SK-N-SH (cell line): ENCODE measurements at places on chromosomes 4 and X. TPM values are rescaled to one million over a fixed set of nuclear protein-coding genes. Genes with fewer than 3 reads are reported as not detected.

OTC gene
- polyA plus RNA-seq, result not detected in 2 replicates

FAM114A1 gene
- 48.2 and 54.2 TPM in 2 replicates for polyA plus RNA-seq

GRCh38 chr4:98586291-98586961, 72.0 kb downstream of the TSPAN5 start:
- no peak for DNase-seq
- H3K4me3 ChIP-seq, result no peak overlapping the region
- H3K36me3 ChIP-seq, result no peaks in the 10 kb centered on the region
- peaks cover 19% of the 10 kb centered on the region for H3K4me1 ChIP-seq
- H3K27ac ChIP-seq, result no peak overlapping the region

NOCT gene
- 3.8 TPM in 2 replicates for polyA plus RNA-seq

CRMP1 gene
- 3.4 and 7.8 TPM in 2 replicates for polyA plus RNA-seq

DNA sequence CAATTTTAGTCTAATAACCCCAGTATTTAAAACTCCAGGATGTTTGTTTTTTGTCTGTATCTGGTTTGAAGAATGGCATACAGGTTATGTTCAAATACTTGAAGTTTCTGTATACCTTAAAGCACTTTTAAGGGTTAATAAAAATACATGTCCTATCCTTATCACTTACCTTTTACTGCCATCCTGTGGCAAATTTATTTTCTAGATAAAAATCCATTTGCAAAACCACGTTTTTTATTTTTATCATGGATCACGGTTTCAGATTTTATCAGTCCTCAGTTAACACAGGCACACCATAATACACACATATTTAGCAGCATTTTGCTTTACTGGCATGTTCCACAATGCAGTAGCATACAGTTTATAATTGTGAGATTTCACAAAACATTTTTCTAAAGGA, 113.3 kb upstream of the H2AZ1 start:
- H3K36me3 ChIP-seq, result no peaks in the 10 kb centered on the region
- H3K4me1 ChIP-seq, result peaks cover 9% of the 10 kb centered on the region; the same call in 1 of the 2 replicates
- H3K27ac ChIP-seq, result no peak overlapping the region

- no peak overlapping the region for H3K4me3 ChIP-seq
- DNase-seq, result peak; percentile 8
- H3K4me1 ChIP-seq, result no peaks in the 10 kb centered on the region
- no peak overlapping the region for H3K27ac ChIP-seq
These were observed 28.6 kb downstream of the TEX13A start for GRCh38 chrX:105191878-105192277.

- H3K27me3 ChIP-seq, result no peaks in the 10 kb centered on the region
- H3K36me3 ChIP-seq, result no peaks in the 10 kb centered on the region
These were observed 260.5 kb upstream of the IGFBP7 start for GRCh38 chr4:57370691-57371090.

MAGEA3 gene
- 84.2 and 107 TPM in 2 replicates for polyA plus RNA-seq

GRCh38 chr4:15653864-15654592, 1.1 kb downstream of the FBXL5 start:
- H3K27ac ChIP-seq, result peak overlapping the region; percentile 91
- peaks cover 4% of the 10 kb centered on the region for H3K36me3 ChIP-seq
- H3K27me3 ChIP-seq, result no peaks in the 10 kb centered on the region
- H3K4me1 ChIP-seq, result peaks cover 22% of the 10 kb centered on the region; the same call in 1 of the 2 replicates
- DNase-seq, result peak; percentile 54
- peak overlapping the region; percentile 71 for H3K4me3 ChIP-seq

FAAH2 gene
- 0.05 and 0.23 TPM in 2 replicates for polyA plus RNA-seq

- no peak for DNase-seq
- no peaks in the 10 kb centered on the region for H3K36me3 ChIP-seq
- H3K4me1 ChIP-seq, result no peaks in the 10 kb centered on the region
- no peaks in the 10 kb centered on the region; the same call in 1 of the 2 replicates for H3K27me3 ChIP-seq
- H3K27ac ChIP-seq, result no peak overlapping the region
These were observed 333.6 kb upstream of the FAM241A start for GRCh38 chr4:111811661-111812060.

MAGED1 gene
- 184 and 189 TPM in 2 replicates for polyA plus RNA-seq

DNA sequence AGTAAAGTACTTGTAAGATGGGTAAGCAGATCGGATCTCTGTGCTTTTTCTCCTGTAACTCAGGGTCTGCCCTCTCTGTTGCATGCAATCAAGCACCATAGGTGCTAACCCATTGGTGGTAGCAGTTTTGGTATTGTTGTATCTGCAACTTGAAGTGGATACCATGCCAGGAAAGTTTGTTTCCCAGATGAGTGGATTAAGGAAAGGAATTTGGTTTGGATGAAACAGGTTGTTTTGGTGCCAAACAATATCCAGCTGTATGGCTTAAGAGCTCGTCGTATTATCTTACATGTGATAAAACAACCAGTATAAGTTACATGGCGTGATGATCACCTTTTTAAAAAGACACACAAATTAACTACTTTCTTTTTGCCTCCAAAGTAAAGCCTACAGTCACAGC, 280.9 kb upstream of the TENM3 start:
- no peak overlapping the region for H3K27ac ChIP-seq
- peaks cover 28% of the 10 kb centered on the region for H3K4me1 ChIP-seq
- DNase-seq, result no peak

DNA sequence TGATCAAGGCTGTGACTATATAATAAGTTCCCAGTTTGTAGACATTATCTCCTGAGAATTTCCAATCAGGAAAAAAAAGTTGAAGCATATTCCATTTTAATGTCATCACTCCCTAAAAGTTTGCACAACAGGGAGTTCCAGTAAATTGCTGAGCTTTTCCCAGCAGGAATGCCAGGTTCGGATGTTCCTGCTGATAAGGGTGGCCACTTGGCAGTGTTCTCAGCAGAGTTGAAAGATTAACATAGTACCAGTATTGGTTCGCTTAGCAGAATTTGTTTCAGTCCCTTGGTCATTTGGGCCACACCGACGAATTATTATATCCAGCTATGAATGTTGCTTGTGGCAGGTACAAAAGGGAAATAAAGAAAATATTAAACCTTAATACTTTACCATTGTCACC, 5.2 kb upstream of the CXCL2 start:
- H3K36me3 ChIP-seq, result no peaks in the 10 kb centered on the region
- no peak overlapping the region for H3K4me3 ChIP-seq
- H3K27ac ChIP-seq, result no peak overlapping the region
- H3K27me3 ChIP-seq, result no peaks in the 10 kb centered on the region

DNA sequence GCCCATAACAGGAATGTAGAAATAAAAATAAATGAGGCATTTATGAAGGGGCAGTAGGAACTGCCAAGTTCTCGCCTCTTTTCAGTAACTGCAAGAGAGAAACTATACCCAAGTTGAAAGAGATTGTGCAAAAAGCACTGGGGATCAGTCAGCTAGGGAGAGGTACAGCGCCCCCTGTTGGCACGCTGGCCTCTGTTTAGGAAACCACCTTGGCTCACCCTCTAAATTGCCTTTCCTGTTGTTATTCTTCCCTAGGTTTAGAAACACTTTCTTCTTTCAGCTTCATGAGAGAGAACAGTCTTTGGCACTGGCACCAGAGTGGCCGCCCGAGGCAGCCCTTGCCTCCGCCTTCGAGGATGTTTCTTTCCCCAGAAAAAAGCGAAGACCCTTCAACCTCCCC, 348.5 kb downstream of the MID1IP1 start:
- DNase-seq, result no peak
- no peaks in the 10 kb centered on the region; the same call in 1 of the 2 replicates for H3K27me3 ChIP-seq
- no peak overlapping the region for H3K27ac ChIP-seq
- H3K4me3 ChIP-seq, result no peak overlapping the region

- no peak for DNase-seq
- H3K4me1 ChIP-seq, result 0 out of 2 replicates have a peak, but pooled peaks cover 4% of the 10 kb centered on the region
These were observed 11.2 kb downstream of the FHDC1 start for GRCh38 chr4:152947311-152947710.

DNA sequence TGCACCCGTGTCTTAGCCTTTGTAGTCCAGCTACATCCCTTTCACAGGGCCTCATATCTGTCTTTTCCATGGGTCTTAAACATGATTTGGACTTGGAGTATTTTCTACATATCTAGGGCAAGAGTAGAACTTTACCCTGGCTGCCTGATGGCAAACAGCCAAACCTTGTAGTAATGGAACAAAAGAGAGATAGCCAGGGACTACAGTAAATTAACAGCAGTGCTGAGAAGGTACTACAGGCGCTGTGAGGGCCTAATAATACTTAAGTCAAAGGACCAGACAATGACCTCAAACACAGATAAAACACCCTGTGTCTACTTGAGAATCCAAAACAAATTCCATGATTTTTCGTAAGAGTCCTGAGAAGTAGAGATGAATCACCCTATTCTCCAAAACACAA, 111.0 kb upstream of the WDR17 start:
- H3K36me3 ChIP-seq, result no peaks in the 10 kb centered on the region
- no peak overlapping the region for H3K4me3 ChIP-seq
- no peaks in the 10 kb centered on the region for H3K4me1 ChIP-seq
- H3K27ac ChIP-seq, result no peak overlapping the region

- no peak overlapping the region for H3K4me3 ChIP-seq
- no peak overlapping the region for H3K27ac ChIP-seq
- no peaks in the 10 kb centered on the region for H3K36me3 ChIP-seq
These were observed 55.2 kb downstream of the CHST7 start for GRCh38 chrX:46628460-46629371.

NHS gene
- 1.0 and 1.2 TPM in 2 replicates for polyA plus RNA-seq

GAGE13 gene
- not detected in 2 replicates for polyA plus RNA-seq

DNA sequence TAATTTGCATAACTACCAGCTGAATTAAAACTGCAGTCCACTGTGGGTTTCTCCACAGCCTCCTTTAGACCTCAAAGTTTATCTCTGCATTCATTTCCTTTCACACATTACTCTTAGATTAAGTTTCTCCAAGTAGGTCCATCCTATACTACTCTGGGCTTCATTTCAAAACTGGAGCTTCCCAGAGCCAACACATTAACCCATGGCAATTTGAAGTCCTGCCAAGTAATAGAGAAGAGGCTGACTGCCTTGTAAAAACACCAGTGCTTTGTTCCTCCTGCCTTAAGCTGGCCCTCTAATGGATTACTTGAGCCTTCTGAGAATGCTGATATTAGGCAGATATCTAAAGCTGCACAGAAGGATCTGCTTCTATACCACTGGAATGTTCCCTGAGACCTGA, 997.2 kb upstream of the SLIT2 start:
- DNase-seq, result no peak
- H3K4me1 ChIP-seq, result no peaks in the 10 kb centered on the region
- no peaks in the 10 kb centered on the region for H3K36me3 ChIP-seq

DNA sequence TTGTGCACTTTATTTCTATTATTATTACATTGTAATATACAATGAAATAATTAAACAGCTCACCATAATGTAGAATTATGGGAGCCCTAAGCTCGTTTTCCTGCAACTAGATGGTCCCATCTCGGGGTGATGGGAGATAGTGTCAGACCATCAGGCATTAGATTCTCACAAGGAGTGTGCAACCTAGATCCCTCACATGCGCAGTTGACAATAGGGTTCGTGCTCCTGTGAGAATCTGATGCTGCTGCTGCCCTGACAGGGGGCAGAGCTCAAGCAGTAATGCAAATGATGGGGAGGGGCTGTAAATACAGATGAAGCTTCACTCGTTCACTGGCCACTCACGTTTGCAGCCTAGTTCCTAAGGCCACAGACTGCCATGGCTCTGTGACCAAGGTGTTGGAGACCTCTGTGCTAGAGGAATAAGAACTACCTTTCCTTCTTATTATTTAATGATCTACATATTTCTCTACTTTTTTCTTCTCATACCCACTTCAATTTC, 492.9 kb upstream of the INTU start:
- H3K27ac ChIP-seq, result no peak overlapping the region
- H3K4me3 ChIP-seq, result no peak overlapping the region
- no peaks in the 10 kb centered on the region for H3K27me3 ChIP-seq
- H3K4me1 ChIP-seq, result no peaks in the 10 kb centered on the region

GRID2 gene
- polyA plus RNA-seq, result 0.08 TPM in 1 of 2 replicates, not detected in the other

GRCh38 chrX:113399506-113400192, 559.0 kb upstream of the AMOT start:
- H3K4me3 ChIP-seq, result no peak overlapping the region
- no peak for DNase-seq

ASB5 gene
- polyA plus RNA-seq, result 0.13 and 0.54 TPM in 2 replicates

- no peaks in the 10 kb centered on the region for H3K27me3 ChIP-seq
- peak; percentile 46 for DNase-seq
- no peak overlapping the region for H3K27ac ChIP-seq
- H3K36me3 ChIP-seq, result no peaks in the 10 kb centered on the region
These were observed 164.4 kb downstream of the QDPR start for GRCh38 chr4:17347445-17347844.

DCHS2 gene
- not detected in 2 replicates for polyA plus RNA-seq

GRCh38 chr4:183635741-183636140, 23.2 kb downstream of the RWDD4 start:
- DNase-seq, result no peak
- no peaks in the 10 kb centered on the region; the same call in 1 of the 2 replicates for H3K36me3 ChIP-seq
- no peak overlapping the region for H3K27ac ChIP-seq
- no peaks in the 10 kb centered on the region for H3K27me3 ChIP-seq

DNA sequence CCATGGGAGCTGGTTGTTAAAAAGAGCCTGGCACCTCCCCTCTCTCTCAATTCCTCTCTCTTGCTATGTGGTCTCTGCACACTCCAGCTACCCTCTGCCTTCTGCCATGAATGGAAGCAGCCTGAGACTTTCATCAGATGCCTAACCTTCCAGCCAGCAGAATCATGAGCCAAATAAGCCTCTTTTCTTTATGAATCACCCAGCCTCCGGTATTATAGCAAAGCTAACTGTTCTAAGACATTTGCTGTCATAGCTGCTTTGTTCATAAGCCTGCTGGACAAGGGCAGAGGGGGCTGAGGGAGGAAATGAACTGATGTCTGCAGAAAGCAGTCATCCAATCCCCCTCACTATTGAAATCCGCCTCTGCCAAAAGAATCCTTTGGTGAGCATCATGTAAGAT, 196.7 kb downstream of the ZNF330 start:
- DNase-seq, result no peak
- H3K4me3 ChIP-seq, result no peak overlapping the region
- no peaks in the 10 kb centered on the region for H3K36me3 ChIP-seq
- peaks cover 1% of the 10 kb centered on the region; the same call in 1 of the 2 replicates for H3K4me1 ChIP-seq
- H3K27ac ChIP-seq, result no peak overlapping the region
- H3K27me3 ChIP-seq, result no peaks in the 10 kb centered on the region

GRCh38 chr4:69727426-69727825, 33.0 kb downstream of the SULT1B1 start:
- peaks cover 10% of the 10 kb centered on the region; the same call in 1 of the 2 replicates for H3K4me1 ChIP-seq
- no peak overlapping the region for H3K4me3 ChIP-seq
- peak overlapping the region; percentile 50; the same call in 1 of the 2 replicates for H3K27ac ChIP-seq
- no peak for DNase-seq

DNA sequence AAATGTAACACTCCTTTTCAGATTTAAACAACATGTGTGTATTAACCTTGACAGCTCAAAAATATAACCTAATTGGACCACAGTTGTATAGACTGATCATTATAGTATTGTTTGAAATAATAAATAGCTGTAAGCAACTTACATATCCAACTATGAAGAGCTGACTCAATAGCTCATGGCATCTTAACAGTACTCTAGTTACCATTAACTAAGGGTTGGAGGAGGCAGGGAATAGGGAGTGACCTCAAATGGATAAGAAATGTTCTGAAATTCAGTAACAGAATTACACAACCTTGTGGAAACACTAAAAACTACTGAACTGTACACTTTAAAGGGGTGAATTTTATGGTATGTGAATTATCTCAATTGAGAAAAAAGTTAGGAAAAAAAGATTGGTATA, 136.5 kb upstream of the CPEB2 start:
- no peaks in the 10 kb centered on the region for H3K27me3 ChIP-seq
- DNase-seq, result no peak
- H3K36me3 ChIP-seq, result no peaks in the 10 kb centered on the region
- H3K27ac ChIP-seq, result no peak overlapping the region

GRCh38 chrX:42398967-42399631, 378.9 kb downstream of the PPP1R2C start:
- H3K4me1 ChIP-seq, result no peaks in the 10 kb centered on the region
- H3K4me3 ChIP-seq, result no peak overlapping the region
- no peaks in the 10 kb centered on the region for H3K36me3 ChIP-seq
- no peak for DNase-seq
